ENCODE measurements at places on chromosomes 6 and 20.

- no peak for DNase-seq
These were observed 47.0 kb downstream of the FBXL4 start for GRCh38 chr6:98900706-98901105.

GRCh38 chr20:13396826-13397225 is 175.8 kb downstream of the ISM1 start:
- DNase-seq, result no peak

DNA sequence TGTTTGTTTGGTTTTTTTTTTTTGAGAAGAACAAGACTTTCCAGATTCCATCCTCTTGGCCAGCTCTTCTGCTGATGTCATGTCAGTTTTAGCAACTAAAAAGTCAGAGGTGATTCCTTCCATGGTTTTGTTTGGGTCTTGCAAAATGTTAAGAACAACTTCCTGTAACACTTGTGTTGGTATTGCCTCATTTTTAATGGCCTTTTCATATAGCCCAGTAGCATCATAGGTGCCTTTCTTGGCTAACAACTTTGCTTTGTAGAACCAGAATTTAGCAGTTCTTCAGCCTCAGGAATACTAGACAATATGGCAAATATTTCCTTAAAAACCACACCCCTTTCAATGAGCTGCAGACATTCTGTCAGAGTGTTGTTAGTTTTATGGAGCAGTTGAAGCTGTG is 99.5 kb upstream of the SIRPG start:
- peak; percentile 9 for DNase-seq

GRCh38 chr6:170545405-170545804 is 7.7 kb downstream of the PSMB1 start:
- no peak for DNase-seq

DNA sequence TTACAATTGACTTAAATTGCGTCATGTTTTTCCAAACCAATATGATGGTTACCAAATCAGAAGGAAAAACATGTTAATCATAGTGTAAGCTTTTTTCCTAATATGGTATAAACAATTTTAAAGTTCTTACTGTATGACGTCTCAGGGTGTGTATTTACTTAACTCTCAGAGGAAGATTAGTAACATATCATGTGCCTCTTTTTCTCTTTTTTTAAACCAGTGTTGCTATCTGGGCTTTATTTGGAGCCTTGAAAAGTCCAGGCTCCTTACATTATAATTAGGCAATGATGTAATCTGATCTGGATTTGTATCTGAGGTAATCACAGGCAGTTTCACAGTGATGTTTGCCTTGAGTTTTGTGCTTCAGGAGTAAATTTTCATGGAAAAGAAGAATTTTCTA is 20.4 kb upstream of the RAB23 start:
- no peak for DNase-seq

- no peak for DNase-seq
These were observed 12.9 kb upstream of the TBC1D22B start for GRCh38 chr6:37244430-37245310.

- DNase-seq, result no peak
These were observed 6.5 kb upstream of the RNF24 start for GRCh38 chr20:4021906-4022305.

DNA sequence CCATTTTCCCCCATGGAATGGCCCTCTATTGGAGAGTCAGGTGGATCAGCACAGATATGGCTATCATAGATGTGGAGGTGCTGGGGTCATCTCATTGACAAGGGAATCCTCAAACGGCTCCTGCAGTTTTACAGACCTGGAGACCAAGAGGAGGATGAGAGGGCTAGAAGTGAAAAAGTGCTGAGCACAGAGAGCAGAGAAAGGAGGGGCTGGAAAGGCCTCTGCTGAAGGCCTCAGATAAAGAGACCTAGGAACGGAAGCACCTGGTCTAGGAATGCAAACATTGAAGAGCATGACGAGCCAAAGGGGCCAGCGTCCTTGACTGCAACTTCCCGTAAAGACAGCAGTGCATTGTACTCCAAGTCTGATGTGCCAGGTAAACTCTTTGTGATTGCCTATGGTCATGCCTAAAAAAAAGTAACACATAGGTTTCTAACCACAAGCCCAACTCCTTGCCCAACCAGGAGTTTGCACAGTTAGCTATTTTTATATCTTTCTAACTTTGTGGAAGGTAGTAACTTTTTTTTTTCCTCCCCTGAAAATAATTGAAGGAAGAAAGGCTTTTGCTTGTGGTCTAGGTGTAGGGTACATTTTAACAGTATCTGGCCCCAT is 15.2 kb downstream of the RSPH4A start:
- DNase-seq, result no peak

DNA sequence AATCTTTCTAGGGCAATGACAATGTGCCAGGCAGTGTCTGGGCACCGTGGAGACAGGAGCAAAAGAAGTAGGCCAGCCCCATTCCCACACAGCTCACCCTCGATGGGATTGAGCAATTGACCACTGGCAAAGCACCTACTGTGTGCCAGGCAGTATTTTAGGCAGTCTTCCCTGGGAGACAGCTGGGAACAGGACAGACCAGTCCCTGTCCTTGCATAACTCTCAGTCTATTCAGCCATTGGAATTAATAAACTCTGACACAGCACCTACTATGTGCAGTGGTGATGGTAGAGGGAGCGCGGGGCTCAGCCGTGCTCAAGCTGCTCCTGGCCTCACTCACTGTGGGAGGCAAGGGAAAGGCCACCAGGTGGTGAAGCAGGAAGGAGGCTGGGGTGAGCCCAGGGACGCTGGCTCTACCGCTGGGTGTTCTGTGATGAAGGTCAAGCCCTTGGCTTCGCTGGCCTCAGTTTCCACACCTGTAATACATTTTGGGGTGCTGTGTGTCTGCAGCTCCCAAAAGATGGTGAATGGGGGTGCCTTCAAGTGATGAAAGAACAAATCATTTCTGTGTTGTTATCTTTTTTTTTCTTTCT is 122.3 kb upstream of the PMEPA1 start:
- DNase-seq, result no peak

- no peak for DNase-seq
These were observed 3.6 kb upstream of the DSN1 start for GRCh38 chr20:36777167-36777566.

DNA sequence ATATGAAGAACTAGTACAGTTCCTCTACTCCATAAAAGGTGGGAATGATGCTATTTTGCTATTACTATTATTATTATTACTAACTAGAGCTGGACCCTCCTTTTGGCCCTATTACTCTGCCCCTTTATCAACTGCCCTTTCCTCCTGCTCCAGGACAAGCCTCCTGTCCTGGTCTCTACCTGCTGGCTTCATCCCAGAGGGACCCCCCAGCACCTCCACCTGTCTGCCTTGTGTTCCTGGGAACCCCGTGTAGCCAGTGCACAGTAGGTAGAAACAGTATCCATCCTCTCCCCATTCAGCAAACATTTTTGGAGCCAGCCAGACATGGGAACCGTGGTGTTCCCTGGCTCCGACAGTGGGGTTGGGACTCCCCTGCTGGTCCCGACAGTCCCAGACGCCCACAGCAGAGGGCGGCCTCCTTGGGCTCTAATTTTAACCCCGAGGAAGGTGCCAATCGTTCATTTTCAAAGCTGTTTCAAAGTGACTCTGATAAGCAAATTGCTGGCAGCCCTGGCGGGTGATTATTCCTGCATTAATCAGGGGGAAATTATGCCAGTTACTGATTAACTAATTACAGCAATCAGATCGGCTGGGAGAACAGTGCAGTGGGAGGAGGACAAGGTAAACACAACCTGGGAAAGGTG is 44.2 kb upstream of the MDGA1 start:
- DNase-seq, result no peak

DNA sequence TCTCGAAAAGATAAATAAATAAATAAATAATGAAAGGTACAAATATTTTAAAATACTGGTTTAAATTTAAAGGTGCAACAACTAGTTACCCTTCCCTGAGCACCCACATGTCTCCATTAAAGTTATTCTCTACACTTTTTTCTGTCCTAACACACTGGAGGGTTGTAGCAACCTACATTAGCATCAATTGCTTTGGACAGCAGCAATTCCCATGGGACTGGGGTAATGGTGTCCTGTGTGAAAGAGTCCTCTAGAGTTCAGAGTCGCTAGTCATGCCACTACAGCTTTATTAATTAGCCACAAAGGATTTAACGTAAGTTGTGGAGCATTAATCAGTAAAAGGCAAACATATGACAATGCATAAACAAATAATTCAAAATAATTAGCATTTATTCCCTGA is 14.1 kb upstream of the CD24 start:
- no peak for DNase-seq

GRCh38 chr6:166718516-166718915 is 91.5 kb upstream of the RPS6KA2 start:
- no peak for DNase-seq

DNA sequence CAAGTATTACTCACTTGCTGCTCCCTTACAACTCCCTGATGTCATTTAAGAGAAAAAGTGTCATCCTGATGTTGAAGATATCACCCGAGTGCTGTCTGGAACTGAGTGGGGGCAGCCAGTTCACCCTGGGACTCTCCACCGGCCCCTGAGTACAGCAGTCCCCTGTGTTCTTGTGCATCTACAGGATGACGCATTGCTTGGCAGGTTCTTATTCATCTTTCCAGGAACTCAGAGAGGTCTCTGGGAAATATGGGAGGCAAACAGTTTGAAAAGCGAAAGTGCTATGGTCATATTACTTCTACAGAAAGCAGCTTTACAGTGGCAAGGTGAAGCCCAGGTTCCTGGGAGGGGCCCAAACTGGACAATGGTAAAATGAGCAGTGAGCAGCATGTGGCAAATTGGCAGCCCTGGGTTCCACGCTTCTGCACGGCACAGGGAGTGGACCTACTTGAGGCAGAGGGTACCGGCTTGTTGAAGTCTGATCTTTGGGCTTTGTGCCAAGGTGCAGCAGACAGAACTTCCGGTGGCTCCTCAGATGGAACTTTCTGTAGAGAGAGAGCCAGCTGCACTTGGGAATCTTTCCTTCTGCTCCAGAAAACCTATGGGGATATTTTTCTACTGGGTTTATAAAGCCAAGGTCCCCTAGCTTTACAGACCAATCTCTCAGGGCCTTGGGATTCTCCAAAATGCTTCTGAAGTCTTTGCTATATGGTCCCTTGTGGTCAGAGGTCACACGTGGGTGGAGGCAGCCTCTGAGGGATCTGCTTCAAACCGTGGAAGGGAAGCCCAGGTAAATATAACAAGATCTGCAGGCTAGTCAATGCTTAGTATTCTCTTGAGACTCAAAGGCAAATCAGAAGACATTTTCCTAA is 128.3 kb downstream of the MAP3K7 start:
- DNase-seq, result no peak

DNA sequence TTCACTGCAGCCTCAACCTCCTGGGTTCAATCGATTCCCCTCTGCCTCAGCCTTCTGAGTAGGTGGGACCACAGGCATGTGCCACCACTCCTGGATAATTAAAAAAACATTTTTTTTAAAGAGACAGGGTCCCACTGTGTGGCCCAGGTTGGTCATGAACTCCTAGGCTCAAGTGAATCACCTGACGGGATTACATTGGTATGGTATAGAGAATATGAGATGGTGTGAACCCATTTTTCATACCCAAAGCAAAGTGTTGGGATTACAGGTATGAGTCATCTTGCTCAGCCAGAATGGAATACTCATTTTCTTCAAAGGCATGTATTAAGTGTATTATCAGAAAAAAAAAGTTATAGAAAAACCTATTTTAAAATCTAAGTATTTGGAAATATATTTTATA is 114.2 kb downstream of the AHI1 start:
- DNase-seq, result no peak

GRCh38 chr20:57900226-57900905 is 190.6 kb upstream of the PMEPA1 start:
- no peak for DNase-seq

DNA sequence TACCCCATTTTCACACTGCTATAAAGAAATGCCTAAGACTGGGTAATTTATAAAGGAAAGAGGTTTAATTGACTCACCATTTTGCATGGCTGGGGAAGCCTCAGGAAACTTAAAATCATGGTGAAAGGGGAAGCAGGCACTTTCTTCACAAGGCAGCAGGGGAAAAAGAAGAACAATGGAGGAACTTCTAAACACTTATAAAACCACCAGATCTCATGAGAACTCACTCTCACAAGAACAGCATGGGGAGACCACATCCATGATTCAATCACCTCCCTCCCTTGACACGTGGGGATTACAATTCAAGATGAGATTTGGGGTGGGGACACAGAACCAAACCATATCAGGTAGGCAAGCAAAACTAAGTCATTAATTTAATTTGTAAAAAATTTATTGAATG is 343.2 kb downstream of the FRK start:
- no peak for DNase-seq

- no peak for DNase-seq
These were observed 133.2 kb upstream of the LRFN2 start for GRCh38 chr6:40720375-40720748.

DNA sequence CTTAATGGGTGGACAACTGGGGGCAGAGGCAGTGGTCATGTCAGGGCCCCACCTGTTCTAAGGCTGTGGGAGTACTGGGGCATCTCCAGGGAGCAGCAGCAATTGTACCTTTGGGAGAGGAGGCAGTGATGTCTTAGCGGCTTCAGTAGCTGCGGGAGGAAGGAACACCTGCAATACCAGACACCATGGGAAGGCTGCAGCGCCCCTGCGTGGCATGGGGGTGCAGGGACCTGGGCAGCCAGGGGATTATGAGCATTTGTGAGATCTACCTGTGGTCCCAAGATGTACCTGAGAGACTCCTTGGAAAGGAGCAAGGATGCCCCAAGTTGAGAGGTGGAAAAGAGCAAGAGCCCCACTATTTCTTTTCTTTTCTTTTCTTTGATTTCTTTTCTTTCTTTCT is 112.1 kb upstream of the GPR6 start:
- no peak for DNase-seq

DNA sequence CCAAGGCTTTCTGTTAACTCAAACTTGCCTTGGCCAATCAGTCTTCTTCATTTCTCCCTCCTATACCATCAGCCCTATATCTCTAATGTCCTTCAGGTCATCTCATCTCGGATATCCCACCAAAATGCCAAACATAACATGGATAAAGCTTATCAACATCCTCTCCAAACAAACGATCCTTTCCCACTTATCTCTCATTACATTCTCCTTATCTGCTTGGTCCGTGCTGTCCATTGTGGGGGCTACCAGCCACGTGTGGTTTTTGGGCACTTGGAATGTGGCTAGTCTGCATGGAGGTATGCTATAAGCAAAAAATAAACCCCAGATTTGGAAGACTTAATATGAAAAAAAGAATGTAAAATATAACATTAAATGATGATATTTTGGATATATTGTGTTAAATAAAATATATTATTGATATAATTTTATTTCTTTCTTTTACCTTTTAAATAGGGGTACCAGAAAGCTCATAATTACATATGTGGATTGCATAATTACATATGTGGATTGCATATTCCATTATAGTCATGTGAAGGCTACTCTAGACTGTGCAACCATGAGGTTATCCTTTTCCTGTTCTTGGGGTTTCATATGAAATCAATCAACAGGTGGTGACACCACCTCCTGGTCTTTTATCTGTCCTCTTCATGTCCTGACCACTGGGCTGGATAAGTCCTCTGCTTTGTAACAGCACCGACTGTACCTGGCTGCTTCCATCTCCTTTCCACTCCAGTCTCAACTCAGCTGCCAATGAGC is 123.0 kb downstream of the CD83 start:
- DNase-seq, result no peak

Measured in KG1 (cell line).